ENCODE measurements at places on chromosomes 6 and 20.

DNA sequence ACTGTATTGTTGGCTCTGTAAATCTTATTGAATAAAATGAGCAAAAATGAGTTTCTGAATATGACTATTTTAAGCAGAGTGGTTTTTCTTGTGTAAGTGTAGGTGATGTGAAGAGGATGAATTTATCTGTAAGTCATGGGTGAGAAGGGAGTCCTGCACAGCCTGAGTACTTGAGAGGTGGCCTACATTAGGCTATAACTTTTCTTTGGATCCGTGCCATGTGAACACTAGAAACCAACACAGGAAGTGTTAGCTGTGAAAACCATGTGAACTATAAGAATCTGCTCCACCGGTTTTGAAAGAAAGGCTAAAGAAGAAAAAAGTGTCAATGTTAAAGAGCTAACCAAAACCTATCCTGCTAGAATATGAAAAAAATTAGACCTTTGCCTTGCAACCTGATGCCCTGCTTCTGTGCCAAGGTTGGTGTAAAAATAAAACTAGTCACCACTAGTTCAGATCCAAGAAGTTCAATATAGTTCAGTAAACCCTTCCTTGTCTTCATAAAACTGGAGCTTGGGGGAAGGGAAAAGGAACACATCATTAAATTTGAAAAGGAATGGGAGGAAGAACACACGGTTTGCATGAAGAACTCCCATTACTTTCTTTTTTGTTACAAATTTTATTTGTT is 21.3 kb downstream of the PLCB1 start:
- DNase-seq: peak; percentile 48

DNA sequence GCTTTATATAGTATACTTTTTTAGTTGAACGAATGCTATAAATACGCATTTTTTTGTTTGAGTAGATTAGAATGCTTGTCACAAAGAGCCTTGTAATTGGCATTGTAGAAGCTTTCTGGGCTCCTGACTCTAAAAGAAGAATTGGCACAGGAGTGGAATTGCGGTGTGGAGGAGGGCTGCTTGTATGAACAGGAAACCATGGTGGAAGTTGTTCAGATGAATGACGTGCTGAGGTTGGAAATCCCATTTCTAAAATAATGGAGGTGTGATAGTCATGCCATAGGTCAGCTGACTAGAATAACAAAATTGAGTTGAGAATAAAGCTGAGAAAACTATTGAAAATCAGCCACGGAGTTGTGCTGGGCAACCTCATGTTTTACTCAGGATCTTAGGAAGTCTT is 174.9 kb downstream of the QKI start:
- DNase-seq: peak; percentile 67

DNA sequence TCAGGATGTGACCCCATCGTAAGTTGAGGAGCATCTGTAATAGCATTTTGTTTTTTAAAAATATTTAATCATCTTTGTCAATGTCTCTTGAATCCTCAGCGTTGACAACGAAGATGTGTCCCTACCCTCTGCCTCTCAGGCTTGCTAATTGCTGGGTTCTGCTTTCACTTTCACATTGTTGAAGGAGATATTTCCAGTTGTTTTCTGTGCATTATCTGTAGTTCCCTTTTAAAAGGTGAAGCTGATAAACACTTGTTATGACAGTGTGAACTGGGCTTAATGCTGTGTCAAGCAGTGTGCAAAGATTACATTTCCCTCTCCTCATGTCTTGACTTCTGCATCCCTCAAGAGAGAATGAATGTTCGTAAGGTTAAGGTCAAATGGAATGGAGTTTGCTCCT is 54.9 kb downstream of the CSE1L start:
- DNase-seq: no peak

DNA sequence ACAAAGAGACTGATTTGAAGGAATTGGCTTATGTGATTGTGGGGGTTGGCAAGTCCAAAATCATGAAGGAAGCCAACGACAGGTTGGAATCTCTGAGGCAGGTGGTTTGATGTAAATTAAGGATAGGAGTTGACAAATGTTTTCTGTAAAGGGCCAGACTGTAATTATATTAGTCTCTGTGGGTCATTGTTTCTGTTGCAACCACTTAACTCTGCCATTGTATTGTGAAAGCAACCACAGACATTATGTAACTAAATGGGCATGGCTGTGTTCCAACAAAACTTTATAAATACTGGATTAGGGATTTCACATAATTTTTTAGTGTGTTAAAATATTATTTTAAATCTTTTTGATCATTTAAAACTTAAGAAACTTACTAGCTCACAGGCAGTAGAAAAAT is 199.2 kb upstream of the MYLIP start:
- no peak for DNase-seq

- DNase-seq: no peak
Measured at GRCh38 chr20:49584418-49585382, 16.8 kb upstream of the PTGIS start.

DNA sequence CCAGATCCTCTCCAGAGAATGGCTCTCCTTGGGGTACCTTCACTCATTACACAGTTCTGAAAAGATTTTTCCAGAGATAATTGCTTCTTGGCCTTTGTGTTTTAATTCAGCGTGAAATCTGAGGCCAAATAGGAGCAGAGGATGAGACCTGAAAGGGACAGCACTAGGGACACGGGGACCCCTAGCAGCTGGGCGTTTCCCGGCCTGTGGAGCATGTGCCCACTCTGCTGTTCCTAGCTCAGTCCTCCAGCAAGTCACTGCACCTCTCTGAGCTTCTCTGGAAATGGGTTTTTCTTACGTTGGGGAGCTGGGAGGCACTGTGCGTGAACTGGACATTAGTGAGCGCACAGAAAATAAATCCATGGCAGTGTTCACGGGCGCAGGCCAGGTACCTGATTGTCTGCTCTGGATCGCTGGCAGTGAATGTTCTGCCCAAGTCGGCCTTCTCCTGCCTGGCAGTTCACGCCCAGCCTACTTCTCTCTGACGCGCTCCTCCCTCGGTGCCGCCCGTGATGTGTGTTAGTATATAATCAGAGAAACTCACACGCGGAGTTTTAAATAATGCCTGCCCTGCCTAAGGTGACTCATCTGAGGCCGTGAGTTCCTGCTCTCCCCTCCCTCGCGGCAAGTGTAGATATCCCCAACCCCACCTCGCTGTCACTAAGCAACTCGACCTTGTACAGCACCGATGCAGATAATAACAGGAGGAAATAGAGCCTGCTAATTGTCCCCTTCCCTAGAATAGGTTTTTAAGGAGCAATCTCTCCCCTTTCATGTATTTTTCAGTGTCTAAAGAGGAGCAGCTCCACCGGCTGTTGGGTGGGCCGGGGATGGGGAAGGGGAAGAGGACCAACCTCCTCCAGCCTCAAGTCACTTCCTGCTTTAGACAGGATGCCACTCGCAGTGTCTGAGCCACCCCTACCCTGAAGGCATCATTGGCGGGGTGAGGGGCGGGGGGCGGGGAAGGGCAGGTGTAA is 2.7 kb upstream of the TUBB2A start:
- DNase-seq: peak; percentile 83

DNA sequence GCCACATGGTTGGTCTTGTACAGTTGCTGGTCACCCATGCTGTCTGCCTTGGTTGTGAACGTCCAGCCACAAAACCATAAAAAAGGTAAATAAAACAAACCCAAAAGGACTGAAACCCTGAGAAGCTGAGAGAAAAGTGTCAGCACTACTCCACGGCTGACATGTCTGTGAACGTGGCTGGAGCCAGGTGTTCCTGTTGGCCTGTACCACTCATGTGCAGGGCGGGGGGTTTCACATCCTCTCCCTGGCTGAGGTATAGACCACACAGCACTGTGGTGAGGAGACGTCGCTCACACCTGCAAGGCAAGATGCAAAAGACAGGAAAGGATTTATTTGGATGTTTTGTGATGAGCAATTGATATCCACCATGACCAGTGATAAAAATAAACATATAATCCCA is 51.9 kb upstream of the MRPS10 start:
- DNase-seq: no peak

DNA sequence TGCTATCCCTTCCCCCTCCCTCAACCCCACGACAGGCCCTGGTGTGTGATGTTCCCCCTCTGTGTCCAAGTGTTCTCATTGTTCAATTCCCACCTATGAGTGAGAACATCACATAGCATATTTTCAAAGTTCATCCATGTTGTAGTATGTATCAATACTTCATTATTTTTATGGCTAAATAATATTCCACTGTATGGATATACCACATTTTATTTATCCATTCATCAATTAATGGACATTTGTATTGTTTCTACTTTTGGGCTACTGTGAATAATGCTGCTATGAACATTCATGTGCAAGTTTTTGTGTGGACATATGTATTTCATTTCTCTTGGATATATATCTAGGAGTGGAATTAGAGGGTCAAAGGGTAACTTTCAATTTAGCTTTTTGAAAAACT is 58.7 kb upstream of the ARMC2 start:
- DNase-seq: no peak

- peak; percentile 31 for DNase-seq
Measured at GRCh38 chr20:60046011-60046413, 87.8 kb downstream of the CDH26 start.

DNA sequence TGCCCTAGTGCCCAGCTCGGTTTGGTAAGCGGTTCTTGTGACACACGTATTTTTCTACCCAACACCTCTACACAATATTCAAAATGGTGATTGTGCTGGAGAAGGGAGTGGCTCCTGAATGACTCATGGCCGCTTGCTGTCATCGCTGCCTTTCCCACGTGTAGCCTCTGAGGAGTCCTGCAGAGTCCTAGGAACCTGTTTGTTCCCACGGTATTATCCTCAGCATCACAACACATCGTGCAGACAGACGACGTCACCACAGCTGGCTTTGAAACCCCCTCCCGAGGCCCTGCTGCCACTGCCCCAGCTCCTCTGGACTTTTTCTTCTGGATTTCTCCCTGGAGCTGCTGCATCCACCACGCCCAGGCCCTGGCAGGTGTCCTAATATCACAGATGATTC is 353.5 kb downstream of the SMOC2 start:
- no peak for DNase-seq

- DNase-seq: no peak
Measured at GRCh38 chr20:57829805-57830514, 120.1 kb upstream of the PMEPA1 start.

- DNase-seq: peak; percentile 40
Measured at GRCh38 chr6:21887231-21888185, 294.0 kb downstream of the SOX4 start.

- DNase-seq: no peak
Measured at GRCh38 chr20:46255440-46256104, 52.7 kb downstream of the CDH22 start.

DNA sequence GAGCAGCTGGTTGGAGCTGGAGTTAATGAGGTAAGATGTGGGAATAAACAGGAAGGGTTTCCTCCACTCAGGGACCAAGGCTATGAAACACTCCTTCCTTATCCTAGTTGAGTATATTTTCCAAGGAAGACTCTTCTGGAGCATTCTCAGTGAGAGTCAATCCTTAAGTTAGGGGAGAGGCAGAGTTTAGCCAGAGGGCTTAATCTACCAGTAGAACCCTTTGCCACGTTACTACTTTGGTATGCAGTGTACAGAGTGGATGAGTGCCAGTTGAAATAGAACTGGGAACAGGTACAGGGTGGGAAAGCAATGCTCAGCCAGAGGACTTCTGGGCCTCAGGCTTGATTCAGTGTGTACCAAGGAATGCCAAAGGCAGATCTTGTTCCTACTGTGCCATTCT is 114.3 kb downstream of the UBE3D start:
- DNase-seq: peak; percentile 21

DNA sequence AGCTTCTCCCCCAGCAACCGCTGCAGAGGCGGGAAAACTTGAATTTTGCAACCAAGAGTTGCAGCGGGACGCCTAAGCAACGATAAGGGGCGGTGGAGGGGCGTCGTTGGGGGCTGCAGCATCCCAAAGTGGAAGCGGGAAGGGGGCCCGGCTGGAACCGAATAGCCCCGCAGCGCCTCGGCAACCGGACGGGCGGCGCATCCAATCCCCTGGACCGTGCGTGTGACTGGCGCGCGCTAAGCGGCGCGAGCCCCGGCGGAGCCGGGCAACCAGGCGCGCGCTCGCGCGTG is 670 bp upstream of the PARD6B start:
- DNase-seq: no peak

DNA sequence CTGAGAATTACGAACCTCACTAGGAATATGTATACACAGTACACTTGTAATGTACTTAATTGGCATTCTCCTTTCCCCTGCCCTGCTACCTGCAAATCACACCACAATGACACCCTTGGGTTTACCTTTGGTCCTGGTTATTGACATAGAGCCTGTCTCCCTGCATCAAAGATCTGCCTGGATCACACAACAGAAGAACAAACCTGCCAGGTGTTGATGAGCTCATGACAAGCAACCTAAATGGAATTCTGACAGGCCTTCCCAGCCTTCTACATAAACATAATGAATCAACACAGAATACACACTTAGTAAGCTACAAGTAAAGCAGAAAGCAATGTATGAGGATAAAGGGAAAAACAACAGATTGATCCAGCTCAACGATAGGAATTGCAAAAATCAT is 95.6 kb downstream of the HDGFL1 start:
- DNase-seq: no peak

DNA sequence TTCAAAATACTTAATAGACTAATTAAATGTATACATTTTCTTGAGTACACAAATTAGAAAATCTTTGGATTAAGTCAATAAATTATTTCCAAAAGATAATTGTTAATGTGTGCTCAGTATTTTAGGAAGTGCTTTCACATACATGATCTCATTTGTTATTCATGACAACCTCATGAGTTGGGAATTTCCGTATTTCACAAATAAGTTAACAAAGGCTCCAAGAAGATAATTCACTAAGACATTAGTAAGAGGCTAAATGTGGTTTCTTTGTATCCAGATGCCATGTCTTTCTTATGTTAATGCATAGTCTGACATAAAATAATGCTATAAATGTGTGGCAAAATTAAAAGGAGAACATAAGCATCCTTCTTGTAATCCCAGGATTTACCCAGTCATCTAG is 79.5 kb upstream of the TCF21 start:
- DNase-seq: peak; percentile 65

- DNase-seq: no peak
Measured at GRCh38 chr6:133887156-133887879, 1.6 kb upstream of the TCF21 start.

DNA sequence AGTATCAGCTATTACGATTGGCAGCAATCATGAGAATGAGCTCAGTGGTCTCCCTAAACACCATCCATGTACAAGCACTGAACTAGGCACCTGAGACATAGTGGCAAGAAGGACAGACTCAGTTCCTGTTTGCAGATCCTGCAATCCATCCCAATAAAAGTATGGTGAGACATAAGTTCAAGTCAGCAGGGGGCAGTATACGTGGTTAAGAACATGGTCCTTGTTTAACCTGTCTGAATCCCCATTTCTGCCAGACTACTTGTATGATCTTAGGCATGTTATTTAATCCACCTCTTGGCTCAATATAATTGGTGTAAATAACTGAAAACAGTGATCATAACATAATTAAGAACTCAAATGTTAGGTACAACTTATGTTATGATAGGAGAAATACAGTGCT is 33.2 kb upstream of the PNISR start:
- DNase-seq: peak; percentile 34

- no peak for DNase-seq
Measured at GRCh38 chr6:41972826-41973225, 31.2 kb upstream of the CCND3 start.

All from fibroblast of lung (primary cell).